ENCODE measurements at places on chromosomes 4 and X. TPM values are rescaled to one million over a fixed set of nuclear protein-coding genes. Genes with fewer than 3 reads are reported as not detected.

The NEUROG2 gene
- not detected for polyA plus RNA-seq

The ABLIM2 gene
- 1.3 TPM for polyA plus RNA-seq

The SYN1 gene
- 12.6 TPM for polyA plus RNA-seq

The GNRHR gene
- 0.15 TPM for polyA plus RNA-seq

The CXCL6 gene
- 0.20 TPM for polyA plus RNA-seq

The TSPAN5 gene
- 38.3 TPM for polyA plus RNA-seq

The MAGEC2 gene
- polyA plus RNA-seq, result not detected

The SLC10A7 gene
- 8.5 TPM for polyA plus RNA-seq

The PWWP3B gene
- polyA plus RNA-seq, result 40.0 TPM

The CNKSR2 gene
- 1.5 TPM for polyA plus RNA-seq

The SPON2 gene
- 46.2 TPM for polyA plus RNA-seq

The ATP2B3 gene
- polyA plus RNA-seq, result 0.01 TPM

The MAGEA9B gene
- polyA plus RNA-seq, result not detected

The DHRSX gene
- 19.0 TPM for polyA plus RNA-seq

The LUZP4 gene
- polyA plus RNA-seq, result not detected

The ODAPH gene
- not detected for polyA plus RNA-seq

The YIPF7 gene
- not detected for polyA plus RNA-seq

The NLRP2B gene
- polyA plus RNA-seq, result not detected

The SLC49A3 gene
- polyA plus RNA-seq, result 0.43 TPM

The FAM3A gene
- 3.6 TPM for polyA plus RNA-seq

The MAP7D3 gene
- polyA plus RNA-seq, result 11.6 TPM

The COL4A5 gene
- 10.2 TPM for polyA plus RNA-seq

The MMAA gene
- 2.4 TPM for polyA plus RNA-seq

The GYPE gene
- polyA plus RNA-seq, result 0.07 TPM

The HPSE gene
- polyA plus RNA-seq, result 6.9 TPM

The FOXR2 gene
- not detected for polyA plus RNA-seq

The TRIM60 gene
- polyA plus RNA-seq, result not detected

The NPY2R gene
- polyA plus RNA-seq, result 0.12 TPM

The CTAG1B gene
- polyA plus RNA-seq, result 0.15 TPM

The RPS6KA6 gene
- polyA plus RNA-seq, result 1.5 TPM

The MAGEA1 gene
- polyA plus RNA-seq, result not detected

The MAGEA8 gene
- not detected for polyA plus RNA-seq

The MAGEA2B gene
- not detected for polyA plus RNA-seq

The SSX4 gene
- not detected for polyA plus RNA-seq

The PDE5A gene
- 4.9 TPM for polyA plus RNA-seq

The RAB41 gene
- not detected for polyA plus RNA-seq

The ZNF732 gene
- polyA plus RNA-seq, result 0.44 TPM

The GRIA2 gene
- polyA plus RNA-seq, result 3.6 TPM

The GPR50 gene
- polyA plus RNA-seq, result not detected

The CRLF2 gene
- 0.25 TPM for polyA plus RNA-seq

The ARAP2 gene
- polyA plus RNA-seq, result 3.3 TPM

The ETNPPL gene
- polyA plus RNA-seq, result 0.05 TPM

The PNCK gene
- 1.1 TPM for polyA plus RNA-seq

The RBM46 gene
- polyA plus RNA-seq, result 0.15 TPM

The PLS3 gene
- 171 TPM for polyA plus RNA-seq

The SPATA4 gene
- polyA plus RNA-seq, result 0.06 TPM

The XAGE1A gene
- not detected for polyA plus RNA-seq

The REPS2 gene
- 9.1 TPM for polyA plus RNA-seq

The MTMR1 gene
- polyA plus RNA-seq, result 7.9 TPM

The BBS7 gene
- 9.6 TPM for polyA plus RNA-seq

The PABPC5 gene
- polyA plus RNA-seq, result 6.9 TPM

All from ovary (tissue), 10 donors.